ENCODE measurements at places on chromosomes 7 and 10.

DNA sequence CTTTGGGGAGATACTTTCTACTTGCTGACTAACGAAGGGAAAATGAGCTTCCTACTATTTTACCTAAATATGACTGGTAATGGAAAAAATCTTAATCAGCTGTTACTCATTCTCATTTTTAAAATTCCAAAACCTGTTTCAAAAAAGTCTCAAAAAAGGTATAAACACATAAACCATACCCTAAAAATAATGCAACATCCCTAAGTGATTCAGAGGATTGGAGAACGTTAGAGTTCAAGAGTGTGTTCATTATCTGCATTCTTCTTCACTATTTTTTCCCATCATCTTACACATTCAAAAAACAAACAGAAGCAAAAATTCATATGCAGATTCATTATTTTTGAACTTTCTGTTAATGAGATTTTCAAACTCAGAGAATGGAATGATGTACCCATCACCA is 150.4 kb upstream of the GNAI1 start:
- DNase-seq: no peak

GRCh38 chr7:11727864-11728263 is 104.1 kb downstream of the THSD7A start:
- DNase-seq: no peak

DNA sequence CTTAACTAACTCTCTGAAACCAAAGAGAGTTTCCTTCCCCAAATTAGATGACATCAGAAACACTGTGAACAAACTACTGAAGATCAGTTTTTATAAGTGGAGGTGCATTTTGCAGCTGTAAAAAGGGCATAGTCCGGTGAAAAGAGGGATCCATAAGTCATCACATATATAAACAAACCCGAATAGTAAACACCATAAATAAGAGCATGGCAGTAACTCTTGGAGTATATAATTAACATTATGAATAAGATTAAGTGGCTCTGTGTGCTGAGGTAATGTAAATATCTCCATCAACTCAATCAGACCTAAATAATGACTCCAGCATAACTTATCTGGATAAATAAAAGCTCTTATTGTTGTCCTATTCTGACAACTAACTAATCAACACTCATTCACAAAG is 43.0 kb upstream of the SHTN1 start:
- no peak for DNase-seq

- no peak for DNase-seq
Observed at GRCh38 chr10:80945264-80945880, 407.7 kb downstream of the SH2D4B start.

DNA sequence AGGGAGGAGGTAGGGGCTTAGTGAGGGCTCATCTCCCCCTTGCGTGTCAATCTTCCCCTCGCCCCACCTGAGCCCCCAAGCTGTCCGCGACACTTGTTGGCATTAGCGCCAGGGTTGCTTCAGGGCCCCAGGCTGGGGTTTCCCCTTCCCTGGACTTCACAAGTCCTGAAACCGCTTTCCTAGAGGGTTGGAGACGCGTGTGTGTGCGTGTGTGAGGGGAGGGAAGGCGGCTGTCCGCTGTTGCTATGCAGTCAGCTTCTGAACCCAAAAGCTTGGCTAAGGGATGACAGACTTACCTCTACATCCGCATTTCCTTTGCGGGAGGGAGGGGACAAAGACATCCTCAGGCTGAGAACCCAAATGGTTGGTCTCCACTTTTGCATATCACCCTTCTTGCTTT is 803 bp downstream of the GOLGA7B start:
- no peak for DNase-seq

- no peak for DNase-seq
Observed at GRCh38 chr7:135784013-135784412, 35.4 kb upstream of the FAM180A start.

DNA sequence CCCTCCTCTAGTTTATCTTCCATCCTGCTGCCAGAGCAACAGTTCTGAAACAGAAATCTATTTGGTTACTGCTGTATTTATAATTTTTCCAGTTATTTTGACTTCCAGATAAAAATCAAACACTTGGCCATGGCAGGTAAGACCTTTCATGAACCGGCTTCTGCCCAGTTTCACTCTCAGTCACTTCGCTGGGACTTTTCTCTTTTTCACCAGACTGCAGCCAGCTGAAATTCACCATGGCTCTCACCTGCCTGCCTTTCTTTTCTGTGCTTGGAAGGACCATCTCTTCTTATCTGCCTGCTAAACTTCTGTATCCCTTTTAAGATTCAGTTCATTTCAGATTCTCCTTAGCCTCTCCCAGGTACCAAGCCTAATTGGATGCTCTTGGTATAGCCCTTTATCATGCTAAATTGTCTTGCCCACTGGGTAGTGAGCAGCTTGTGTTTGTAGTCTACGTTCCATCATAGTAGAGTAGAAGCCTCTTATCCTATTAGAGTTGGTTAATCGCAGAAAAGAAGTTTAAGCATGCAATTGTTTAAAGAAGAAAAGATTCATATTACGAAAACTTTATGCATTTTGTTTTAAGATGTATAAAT is 71.7 kb downstream of the TAF3 start:
- DNase-seq: no peak

DNA sequence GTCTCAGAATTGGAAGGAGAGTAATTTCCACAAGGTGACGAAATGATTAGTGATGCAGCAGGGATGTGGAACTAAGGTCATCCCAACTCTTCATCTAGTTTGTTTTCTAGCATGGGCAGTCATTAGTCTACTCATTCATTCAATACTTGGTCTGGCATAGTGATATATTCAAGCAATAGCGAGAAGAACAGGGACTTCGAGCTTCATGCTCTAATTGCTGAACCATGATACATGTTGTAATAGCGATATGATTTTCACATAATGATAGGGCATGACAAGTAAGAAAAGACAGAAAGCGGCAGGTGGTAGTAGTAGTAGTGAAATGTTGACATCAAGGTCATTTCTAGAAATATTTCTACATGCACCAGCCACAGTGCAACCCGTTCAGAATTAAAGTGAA is 652.1 kb downstream of the PHTF2 start:
- DNase-seq: no peak

- DNase-seq: no peak
Observed at GRCh38 chr7:156656598-156656997, 16.0 kb downstream of the RNF32 start.

- peak; percentile 1 for DNase-seq
Observed at GRCh38 chr10:59007307-59008025, 169.0 kb upstream of the PHYHIPL start.

GRCh38 chr10:78415111-78415510 is 381.4 kb downstream of the RPS24 start:
- no peak for DNase-seq

DNA sequence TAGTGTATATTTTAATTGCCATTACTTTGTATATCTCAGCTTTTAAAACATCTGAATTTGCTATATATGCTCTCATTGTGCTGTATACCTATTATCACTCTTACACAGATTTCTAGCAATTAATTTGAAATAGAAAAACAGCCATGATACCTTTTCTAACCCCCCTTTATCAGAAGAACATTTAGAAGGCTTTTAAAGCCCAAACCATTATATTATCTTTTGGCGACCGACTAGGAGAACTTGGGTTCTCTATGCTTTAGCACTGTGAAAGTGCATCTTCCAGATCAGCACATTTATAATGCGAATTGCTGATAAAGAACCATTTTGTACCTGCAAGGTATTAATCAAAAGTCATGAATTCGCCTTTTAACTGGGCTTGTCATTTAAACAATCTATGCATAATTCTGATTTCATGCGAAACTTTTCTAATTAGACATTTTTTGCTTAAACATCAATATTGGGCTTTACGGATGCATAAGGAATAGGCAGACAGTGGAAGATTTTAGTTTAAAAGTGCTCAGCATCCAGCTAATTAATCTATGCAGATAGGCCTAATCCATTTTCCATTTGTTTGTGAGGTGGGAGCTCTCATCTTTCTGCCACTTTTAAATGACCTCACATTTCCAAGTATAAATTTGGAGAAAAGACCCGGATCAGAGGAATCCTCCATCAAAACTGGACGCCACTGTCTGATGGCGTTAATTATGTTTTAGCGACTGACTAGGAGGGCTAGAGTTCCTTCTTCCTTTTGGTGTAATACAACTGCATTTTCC is 1.2 kb upstream of the MLLT10 start:
- DNase-seq: no peak

DNA sequence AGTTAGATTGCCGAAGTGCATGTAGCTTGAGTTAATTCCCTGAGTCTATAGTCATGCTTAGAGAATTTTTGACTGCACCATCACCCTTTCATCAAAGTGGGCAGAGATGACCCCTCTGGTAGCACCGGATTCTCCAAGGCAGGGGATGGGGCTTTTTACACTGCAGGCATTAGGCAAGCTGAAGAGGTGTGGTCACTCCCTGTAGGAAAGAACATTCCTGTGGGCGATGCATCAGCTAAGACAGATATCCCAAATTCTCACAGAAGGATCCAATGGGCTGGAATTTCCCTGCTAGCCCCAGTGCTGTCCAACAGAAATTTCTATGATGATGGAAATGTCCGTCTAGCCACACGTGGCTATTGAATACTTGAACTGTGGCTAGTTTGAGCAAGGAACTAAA is 118.2 kb downstream of the ADAM12 start:
- DNase-seq: no peak

GRCh38 chr7:23532490-23533237 is 883 bp upstream of the TRA2A start:
- DNase-seq: no peak

DNA sequence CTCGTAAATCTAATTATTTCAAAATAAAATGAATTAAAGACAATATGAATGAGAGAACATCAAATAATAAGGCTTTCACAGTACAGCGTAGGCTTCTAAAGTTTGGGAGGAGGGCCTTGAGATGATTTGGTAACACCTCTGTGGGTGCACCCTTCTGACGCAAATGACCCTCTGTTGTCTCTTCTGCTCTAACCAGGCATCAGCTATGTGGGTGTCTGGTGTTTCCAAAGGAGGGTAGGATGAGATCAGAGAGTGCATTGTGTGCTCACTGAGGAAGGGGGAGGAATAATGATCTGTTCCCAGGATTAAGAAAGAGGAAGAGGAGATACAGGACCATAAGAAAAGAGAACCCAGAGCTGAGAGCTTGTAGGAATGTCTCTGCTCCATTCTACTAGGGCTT is 420.4 kb downstream of the SDK1 start:
- DNase-seq: no peak

DNA sequence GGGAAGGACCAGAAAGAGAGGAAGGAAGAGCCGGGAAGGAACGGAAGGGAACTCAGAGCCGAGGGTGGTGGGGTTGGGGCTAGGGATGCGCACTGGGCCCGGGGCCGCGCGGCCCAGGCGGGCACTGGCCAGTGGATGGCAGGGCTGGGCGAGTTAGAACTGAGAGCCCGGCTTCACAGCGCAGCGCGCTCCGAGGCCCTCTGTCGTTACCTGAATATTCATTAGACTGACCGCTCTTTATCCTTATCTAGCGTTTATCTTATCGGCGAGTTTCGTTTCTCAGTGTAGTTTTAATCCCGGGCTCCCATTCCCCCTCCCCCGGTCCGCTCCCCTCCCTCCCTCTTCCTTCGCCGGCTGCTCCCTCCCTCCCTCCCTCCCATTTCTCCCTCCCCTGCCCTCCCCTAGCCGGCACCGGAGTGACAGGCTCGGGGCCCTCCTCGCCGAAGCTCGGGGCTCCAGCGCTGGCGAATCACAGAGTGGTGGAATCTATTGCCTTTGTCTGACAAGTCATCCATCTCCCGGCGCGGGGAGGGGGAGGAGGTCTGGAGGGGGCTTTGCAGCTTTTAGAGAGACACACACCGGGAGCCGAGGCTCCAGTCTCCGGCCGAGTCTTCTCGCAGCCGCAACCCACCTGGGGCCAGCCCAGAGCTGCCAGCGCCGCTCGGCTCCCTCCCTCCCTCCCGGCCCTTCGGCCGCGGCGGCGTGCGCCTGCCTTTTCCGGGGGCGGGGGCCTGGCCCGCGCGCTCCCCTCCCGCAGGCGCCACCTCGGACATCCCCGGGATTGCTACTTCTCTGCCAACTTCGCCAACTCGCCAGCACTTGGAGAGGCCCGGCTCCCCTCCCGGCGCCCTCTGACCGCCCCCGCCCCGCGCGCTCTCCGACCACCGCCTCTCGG is at the start of gene PAX2:
Gene PAX2, plus strand, starts transcription at position 596 of the 895 bp plus-strand sequence. CDS start 679 bp downstream, outside the sequence.
- DNase-seq: no peak

DNA sequence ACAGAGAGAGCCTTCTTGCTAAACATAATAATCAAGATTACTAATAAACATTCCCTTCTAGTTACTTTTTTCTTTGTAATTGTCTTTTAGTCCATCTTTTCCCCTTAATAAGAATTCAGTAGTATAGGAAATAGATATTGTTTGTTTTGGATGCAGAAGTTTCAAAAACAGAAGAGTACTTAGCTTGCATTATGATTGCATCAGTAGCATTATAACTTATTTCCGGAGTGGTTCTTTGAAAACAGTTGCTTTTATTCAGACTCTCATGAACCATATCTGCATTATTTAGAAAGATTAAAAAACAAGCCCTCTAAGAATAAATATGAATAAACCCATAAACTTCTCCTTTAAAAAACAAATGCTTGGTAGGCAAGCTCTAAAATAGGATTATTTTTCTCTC is 34.0 kb upstream of the DKK1 start:
- DNase-seq: no peak

GRCh38 chr10:61761825-61762217 is 99.1 kb downstream of the CABCOCO1 start:
- DNase-seq: no peak

GRCh38 chr10:99809931-99810615 is 27.6 kb downstream of the ABCC2 start:
- DNase-seq: no peak

- DNase-seq: no peak
Observed at GRCh38 chr10:78212060-78212785, 178.6 kb downstream of the RPS24 start.

DNA sequence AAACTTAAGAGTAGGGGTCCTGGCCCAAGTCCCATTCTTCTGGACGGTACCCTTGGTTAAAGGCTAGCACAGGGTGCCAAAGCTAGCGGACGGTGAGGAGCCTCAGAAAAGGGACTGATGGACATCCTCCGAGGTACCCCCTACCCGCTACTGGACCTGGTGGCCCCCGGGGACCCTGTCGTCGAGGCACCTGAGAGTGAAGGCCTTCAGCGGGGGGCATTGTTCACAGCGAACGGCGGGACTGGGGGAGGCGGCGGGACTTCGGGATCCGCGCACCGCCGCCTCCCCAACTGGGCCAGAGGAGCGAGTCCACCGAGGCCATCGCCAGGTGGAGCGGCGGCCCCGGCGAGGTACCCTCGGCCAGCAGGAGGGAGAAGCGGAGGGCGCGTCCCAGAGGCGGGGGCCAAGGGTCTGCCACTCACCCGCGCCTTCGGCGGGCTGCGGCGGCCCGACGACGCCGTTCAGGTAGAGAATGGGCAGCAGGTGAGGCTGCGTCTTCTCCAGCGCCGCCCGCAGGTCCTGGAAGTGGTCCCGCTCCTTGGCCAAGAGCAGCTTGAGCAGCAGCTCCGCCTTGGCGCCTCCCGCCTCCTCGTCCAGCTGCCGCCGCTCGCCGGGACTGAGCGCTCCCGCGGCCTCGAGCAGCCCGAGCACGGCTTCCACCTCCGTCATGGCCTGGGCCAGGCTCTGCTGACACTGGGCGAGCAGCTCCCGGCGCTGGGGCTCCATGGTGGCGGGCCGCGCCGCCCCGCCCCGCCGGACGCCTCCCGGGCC is 575 bp downstream of the DLG5 start:
- DNase-seq: peak; percentile 20

- no peak for DNase-seq
Observed at GRCh38 chr10:69758310-69758728, 43.4 kb upstream of the COL13A1 start.

All from inflammatory macrophage treated with lipopolysaccharide for 1 hour (primary cell).